ENCODE measurements at places on chromosomes 3 and 15.

DNA sequence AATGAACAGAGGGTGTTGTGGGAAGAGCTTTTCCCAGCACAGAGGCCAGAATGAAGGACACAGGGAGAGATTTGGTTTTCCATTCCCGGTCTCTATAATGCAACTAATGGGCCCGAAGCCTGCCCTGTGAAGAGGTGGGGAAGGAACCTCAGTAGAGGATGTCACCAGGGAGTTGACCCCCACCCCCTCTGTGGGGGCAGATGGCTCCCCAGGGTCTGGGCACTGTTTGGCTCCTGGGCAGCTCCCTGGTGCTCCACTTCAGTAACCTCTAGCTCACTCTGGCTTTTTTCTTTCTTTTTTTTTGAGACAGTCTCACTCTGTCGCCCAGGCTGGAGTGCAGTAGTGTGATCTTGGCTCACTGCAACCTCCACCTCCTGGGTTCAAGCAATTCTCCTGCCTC lies 109.1 kb upstream of the DLG1 start:
- no peak for DNase-seq

- DNase-seq, result no peak
These were observed 26.1 kb downstream of the PPP2R3A start for GRCh38 chr3:135991621-135992020.

GRCh38 chr3:142987080-142987700 lies 14.2 kb upstream of the U2SURP start:
- no peak for DNase-seq

DNA sequence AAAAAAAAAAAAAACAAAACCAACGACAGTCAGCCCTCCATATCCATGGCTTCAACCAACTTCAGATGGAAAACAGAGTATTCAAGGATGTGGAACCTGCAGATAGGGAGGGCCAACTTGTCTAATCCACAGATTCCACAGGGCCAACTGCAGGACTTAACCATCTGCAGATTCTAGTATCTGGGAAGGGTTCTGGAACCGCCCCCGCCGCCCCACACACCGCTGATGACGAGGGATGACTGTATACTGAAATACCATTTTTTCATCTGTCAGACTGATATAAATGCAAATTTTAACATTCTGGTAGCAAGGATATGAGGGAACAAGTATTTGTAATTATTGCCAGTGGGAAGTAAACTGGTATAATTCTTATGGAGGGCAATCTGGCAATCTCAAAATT lies 29.5 kb downstream of the ADPGK start:
- no peak for DNase-seq

DNA sequence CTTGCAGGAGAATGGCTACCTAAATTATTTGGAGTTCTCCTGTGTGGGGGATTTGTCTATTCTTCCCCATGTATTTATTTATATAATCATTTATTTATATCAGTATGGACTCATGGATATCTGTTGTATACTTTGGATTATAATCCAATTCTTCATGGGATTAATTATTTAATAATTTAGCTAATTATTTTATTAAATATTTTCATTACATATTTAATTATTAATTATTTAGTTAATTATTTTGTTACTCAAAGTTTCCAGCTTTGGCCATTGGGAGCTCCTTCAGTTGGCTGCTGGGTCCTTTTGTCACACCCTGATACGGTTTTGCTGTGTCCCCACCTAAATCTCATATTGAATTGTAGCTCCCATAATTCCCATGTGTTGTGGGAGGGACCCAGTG lies 3.3 kb upstream of the PRR20G start:
- DNase-seq, result no peak

GRCh38 chr15:68526269-68526668 lies 52.5 kb upstream of the CORO2B start:
- no peak for DNase-seq

- DNase-seq, result no peak
These were observed 12.3 kb downstream of the LRIG1 start for GRCh38 chr3:66488492-66488891.

- DNase-seq, result no peak
These were observed 242.0 kb downstream of the EDEM1 start for GRCh38 chr3:5429517-5429890.

DNA sequence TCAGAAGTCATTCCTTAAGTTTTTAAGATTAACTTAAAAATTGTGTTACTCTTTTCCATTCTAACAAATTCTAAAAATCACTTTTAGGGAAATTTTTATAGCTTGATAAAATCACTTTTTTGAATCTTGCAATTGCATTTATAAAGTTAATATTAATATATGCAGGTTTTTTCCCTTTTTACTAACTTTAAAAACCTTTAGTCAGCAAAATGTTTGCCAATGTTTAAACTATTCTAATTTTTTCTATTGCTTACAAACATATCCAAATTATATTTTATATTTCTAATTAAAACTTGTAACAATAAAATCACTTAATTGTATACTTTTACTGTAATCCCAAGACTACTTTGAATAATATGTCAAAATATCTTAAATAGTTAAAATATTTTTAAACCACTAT lies 839.4 kb downstream of the TBL1XR1 start:
- no peak for DNase-seq

DNA sequence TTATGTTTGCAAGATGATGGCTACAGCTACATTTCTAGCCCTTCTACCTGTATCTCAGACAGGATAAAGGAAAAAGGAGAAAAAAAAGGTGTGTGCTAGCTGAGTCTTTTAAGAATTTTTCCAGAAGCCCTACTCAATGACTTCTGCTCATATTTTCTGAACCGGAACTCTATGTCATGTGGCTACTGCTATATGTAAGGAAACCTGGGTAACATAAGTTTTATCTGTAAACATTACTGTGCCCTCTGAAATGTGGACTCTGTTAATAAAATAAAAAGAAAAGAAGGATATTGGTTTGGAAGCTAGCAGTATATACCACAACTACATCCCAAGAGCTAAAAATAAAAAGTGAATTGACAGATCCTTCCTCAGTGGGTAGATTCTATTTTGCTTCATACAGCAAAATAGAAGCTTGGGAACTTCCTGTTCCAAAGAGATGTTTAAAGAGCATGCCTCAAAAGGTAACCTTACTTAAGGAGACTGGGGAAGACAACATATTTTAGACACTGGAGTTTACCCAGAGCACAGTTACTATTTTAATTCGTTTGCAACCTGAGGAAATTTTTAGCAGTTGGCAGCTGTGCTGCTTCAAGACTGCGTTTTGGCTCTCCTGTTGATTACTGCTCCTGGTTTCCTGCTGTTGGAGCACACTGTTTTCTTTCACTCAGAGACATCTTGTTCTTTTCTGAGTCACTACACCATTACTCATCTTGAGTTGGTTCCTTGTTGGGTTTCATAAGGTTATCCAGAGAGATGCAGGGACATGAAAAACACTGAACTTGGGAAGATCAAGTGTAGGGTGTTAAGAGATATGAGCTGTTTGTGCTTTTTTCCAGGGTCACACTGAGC lies 280.7 kb downstream of the NFKBIZ start:
- no peak for DNase-seq

DNA sequence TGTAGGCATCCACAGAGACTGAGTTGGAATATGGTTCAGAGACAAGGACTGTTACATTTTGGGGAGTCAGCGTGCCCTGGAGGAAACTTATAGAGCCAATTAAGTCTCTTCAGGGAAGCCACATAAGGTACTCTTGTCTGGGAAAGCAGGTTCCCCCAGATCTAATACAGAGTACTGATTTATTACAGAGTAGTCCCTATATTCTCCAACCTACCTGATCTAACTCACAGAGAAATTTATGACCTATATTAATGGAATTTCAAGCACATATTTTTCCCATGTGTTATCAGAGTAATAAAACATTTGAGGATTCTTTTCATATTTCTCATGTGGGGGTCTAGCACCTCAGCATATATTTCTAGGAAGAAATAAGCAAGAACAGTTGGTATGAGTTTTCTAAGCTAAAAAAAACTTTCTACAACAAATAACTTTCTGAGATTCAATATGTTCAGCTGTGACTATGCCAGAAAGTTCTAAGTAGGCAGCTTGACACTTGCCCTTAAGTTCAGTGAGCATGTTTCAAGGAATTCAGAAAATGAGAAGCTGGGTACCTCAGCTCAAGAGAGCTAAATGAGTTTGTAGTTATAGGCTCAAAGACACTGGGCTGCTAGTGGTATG lies 75.3 kb upstream of the COL8A1 start:
- DNase-seq, result no peak

- DNase-seq, result no peak
These were observed 20.4 kb downstream of the PLXND1 start for GRCh38 chr3:129585949-129586657.

DNA sequence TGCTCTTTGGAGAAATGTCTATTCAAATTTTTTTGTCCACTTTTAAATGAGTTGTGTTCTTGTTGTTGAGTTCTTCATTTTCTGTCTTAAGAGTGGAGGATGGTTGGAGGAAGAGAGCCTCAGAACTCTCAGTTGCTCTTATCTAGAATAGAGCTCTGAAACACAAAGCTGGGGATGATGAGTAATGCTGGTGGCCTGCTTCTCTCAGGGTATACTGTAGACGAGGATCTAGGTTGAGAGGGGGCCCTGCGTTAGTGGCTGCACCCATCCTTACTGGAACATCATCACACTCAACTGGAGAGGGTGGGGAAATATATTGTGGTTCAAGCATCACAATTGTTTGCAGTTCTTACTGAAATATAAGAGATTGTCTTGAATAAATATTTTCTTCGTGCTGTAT lies 1.8 kb downstream of the SPTSSB start:
- no peak for DNase-seq

DNA sequence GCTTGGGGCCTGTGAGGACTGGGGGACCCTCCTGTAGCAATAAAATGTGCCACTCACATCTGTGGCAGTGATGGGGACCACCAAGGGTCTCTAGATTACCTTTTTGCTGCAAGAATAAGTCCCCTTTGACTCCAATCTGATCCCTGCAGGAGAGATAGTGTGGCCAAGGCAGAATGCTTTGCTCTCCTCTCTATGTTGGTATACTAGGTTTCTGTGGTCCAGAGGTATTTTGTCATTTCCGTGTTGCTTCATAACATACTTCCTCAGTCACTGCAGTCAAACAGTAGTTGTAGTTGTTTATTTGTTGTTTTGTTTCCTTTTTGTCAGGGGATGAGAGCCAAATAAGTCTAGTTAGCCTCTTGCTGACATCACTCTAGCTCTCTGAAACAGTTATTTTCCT lies 13.1 kb upstream of the NAALADL2 start:
- DNase-seq, result no peak

DNA sequence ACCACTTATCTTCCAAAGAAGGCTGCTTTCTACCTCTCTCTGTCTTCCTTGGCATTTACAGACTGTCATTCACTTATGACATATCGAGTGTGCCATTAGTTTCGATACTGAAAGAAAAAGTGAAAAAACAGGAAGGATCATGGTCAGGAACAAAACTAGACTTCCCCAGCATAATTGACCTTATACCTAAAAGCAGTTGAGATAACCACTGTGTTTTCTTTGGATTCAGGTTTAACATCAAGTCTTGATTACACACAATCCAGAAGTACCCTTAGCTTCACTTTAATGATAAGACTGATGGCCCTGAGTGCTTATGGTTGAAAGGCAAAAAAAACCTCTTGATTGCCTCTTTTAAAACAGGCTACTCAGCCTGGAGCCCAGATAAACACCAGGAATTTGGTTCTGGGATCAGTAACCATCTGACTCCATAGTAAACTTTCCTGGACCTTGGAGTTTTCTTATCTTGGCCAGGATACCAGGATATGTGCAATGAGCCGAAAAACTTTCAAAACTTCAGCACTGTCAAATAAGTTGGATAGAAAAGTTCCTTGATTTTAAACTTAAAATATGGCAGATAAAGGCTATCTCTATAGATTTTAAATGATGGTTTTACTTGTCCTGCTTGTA lies 5.0 kb upstream of the UACA start:
- DNase-seq, result no peak

- DNase-seq, result no peak
These were observed 14.6 kb downstream of the ZNF710 start for GRCh38 chr15:90015749-90016148.

DNA sequence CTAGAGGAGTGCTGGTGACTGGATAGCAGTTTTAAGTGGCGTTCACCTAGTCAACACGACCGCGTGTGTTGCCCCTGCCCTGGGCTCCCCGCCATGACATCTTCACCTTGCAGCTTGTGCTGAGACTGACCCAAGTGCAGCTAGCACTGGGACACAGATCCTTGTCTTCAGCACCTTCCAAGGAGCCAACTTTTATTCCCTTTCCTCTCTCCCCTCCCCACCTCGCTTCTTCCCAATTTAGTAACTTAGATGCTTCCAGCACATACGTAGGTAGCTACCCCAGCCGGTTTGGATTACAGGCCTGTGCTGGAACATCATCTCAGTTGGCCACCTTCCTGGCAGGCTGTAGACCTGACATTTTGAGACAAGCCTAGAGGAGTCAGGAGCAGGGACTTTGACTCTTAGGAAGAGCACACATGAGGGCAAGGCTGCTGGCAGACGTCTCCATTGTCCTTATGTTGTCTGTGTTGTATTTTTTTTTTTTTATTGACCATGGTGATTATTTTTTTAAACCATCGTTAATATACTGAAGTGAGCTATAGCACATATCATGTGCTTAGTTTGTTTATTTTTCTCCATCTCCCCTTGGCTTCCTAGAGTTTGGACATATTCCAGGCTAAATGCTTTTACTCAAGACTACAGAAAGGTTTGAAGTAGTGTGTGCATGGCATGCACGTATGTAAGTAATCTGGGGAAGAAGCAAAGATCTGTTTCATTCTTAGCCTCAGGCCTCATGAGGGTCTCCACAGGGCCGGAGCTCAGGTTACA lies 61.1 kb downstream of the AAGAB start:
- DNase-seq, result no peak

DNA sequence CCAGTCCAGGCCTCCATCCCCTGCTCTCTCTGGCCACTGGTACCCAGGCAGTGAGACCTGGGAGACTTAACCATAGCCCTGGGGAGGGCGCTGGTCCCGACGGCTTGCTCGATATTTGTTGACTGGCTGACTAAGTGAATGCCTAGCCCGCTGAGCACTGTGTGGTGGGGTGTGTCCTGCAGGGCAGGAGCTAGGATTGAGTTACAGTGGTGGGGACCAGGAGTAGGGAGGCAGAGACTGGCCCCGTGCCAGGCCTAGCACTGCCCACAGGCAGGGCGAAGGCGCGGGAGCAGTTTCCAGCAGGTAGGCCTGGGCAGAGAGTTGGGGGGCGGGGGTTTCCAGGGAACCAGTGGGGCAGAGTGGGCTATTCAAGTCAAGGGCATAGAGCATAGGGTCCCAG lies at the start of gene VILL:
TSS of gene VILL (plus strand) at position 260 of the 400 bp plus-strand sequence. CDS start 2,887 bp downstream, outside the sequence.
- DNase-seq, result no peak
